NCI-H1092 (cell line): ENCODE measurements at places on chromosomes 1 and 21.

GRCh38 chr1:87603626-87604025, 274.9 kb downstream of the LMO4 start:
- no peak for DNase-seq

DNA sequence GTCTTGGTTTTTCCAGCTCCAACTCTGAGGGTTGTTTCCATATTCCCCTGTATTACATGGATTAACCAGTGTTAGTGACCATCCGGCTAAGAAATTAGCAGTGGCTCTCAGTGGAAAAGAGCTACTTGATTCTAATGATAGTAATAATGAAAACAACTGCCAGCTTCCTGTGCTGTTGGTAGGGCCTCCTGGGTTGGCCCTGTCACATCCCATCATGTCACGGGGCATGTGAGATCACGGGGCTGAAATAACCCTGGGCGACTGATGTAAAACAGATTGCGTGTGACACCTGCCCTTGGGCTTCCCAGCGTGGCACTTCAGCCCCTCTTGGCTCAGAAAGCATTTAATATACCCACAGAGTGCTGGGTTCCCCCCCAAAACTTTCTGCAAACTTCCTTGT, 149.0 kb downstream of the ROR1 start:
- no peak for DNase-seq

- DNase-seq = no peak
These were observed 2.3 kb upstream of the RNF19B start for GRCh38 chr1:32966900-32967299.

GRCh38 chr1:44831516-44831915, 11.5 kb downstream of the PTCH2 start:
- DNase-seq = no peak

GRCh38 chr1:200653022-200653462, 16.7 kb downstream of the DDX59 start:
- no peak for DNase-seq

GRCh38 chr1:12397462-12398450, 167.9 kb downstream of the VPS13D start:
- DNase-seq = no peak

GRCh38 chr1:60113028-60113427, 39.5 kb upstream of the C1orf87 start:
- no peak for DNase-seq

GRCh38 chr1:156221986-156222692, 9.3 kb downstream of the PMF1 start:
- DNase-seq = no peak

DNA sequence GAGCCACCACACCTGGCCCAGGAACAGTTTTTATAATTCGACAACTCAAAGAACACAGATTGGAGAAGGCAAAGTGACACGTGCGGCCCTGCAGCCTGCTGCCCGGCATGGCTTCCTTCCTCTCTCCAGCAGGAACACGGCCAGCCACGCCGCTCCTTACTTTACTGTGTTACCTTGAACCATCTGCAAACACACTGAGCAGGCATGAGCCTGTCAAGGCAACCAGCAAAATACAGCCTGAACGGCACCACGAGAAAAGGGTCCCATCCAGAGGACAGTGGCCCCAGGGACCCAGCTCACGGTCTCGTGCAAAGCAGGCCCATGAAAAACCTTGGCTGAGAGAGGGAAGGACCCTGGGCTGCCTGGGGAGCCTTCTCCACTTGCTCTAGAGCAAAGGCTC, 38.8 kb downstream of the NPHP4 start:
- no peak for DNase-seq

DNA sequence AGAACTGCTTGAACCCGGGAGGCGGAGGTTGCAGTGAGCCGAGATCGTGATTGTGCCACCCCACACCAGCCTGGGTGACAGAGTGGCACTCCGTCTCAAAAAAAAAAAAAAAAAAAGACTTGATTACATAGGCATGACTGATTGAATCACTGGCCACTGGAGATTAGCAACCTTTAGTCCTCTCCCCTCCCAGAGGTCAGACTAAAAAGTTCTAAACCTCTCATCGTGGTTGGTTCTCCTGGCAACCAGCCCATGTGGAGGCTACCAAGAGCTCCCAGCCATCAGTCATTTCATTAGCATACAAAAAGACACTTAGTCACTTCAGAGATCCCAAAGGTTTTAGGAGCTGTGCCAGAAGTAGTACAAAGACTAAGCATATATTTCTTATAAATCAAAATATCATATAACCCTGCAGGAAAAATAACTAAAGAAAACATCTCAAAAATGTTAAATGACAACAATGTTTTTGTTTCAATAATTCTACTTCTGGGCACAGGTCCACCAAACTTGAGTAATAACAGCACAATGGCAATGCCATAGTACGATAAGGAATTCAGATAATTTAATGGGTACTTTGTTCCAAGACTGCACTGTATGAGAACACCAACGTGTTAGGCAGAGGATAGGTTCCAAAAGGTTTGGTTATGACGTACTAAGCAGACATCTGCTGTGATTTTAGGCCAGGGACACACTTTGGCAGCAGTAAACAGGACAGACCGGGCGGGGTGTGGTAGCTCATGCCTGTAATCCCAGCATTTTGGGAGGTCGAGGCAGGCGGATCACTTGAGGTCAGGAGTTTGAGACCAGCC, 18.1 kb downstream of the USP48 start:
- no peak for DNase-seq

GRCh38 chr1:103949779-103950178, 200.1 kb downstream of the AMY1C start:
- DNase-seq = no peak

- DNase-seq = no peak
These were observed 133.9 kb downstream of the LMX1A start for GRCh38 chr1:165222580-165222979.

GRCh38 chr1:224504297-224505041, 69.9 kb upstream of the WDR26 start:
- no peak for DNase-seq

- DNase-seq = no peak
These were observed 27.1 kb downstream of the MPZL1 start for GRCh38 chr1:167748906-167749305.

DNA sequence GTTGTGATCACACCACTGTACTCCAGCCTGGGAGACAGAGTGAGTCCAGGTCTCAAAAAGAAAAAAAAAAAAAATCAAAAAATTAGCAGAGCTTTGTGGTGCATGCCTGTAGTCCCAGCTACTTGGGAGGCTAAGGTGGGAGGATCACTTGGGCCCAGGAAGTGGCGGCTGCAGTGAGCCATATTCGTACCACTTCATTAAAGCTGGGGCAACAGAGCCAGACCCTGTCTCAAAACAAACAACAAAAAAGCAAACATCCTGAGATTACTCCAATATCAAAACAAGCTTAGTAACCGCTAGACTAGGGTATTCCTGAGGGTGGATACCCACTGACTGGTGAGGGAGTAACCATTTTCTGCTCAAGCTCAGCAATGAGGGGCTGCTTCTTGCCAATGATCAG, 12.9 kb upstream of the THRAP3 start:
- no peak for DNase-seq

GRCh38 chr1:166190400-166190799, 23.6 kb upstream of the FAM78B start:
- DNase-seq = no peak

- no peak for DNase-seq
These were observed 26.4 kb downstream of the RRAGC start for GRCh38 chr1:38833146-38833545.

DNA sequence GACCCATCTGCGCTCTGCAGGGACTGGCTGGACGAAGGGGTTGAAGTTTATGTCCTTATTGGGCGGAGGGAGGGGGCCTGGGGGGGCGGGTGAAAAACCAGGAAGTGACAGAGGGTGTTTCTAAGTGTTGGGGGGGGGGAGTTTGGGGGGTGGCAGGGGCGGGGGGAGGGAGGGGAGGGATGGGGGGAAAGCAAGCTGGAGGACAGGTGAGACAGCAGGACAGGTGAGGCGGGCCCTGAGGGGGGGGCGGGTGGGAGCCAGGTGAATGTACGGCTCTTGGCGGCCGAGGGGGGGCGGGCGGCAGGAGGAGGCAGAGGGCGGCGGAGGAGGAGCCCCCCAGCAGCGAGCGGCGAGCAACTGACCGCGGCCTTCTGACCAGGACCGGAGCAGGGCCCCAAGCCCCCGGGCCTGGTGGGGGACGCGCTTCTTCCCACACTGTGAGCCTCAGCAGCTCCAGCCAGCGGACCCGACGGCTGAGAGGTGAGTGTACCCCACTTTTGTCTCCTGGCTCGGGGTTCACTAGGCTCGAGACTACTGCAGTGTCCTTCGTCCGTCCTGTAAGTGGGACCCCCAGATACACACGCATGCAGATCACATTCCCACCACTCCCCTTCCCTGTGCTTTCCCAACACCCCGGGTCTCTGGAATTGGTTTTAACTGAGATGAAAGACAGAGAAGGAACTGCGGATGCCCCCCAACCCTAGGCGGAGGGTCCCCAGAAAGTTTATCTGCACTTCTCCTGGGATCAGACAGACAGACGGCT, at the start of gene ZBTB7B:
Gene ZBTB7B, plus strand, starts transcription at position 339 of the 763 bp plus-strand sequence. CDS start 11,859 bp downstream, outside the sequence.
- DNase-seq = no peak

- DNase-seq = no peak
These were observed 43.5 kb downstream of the RPAP2 start for GRCh38 chr1:92342401-92342800.

DNA sequence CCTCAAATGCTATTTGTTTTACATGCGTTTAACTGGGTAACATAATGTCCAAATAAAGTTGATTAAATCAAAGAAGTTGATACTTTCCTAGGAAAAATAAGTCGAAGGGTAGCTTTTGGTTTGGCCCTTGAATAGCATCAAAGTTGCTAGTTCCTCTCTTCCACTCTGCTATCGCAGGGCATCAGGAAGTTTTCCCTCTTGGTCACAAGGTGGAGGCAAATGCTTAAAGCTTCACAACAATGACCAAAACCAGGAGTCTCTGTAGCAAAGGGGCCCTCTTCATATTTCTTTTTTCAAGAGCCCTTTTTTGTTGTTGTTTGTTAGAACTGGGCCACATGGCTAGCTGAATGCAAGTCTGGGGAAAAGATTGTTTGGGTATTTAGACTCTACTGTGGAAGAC, 668.4 kb downstream of the KCNT2 start:
- no peak for DNase-seq

- DNase-seq = no peak
These were observed 19.2 kb upstream of the PIGK start for GRCh38 chr1:77238462-77238861.
